Ureter (tissue), 1 donor: ENCODE measurements at places on chromosomes 16 and 17. TPM values are rescaled to one million over a fixed set of nuclear protein-coding genes. Genes with fewer than 3 reads are reported as not detected.

- no peak for DNase-seq
These were observed 6.5 kb downstream of the DDX42 start for GRCh38 chr17:63780507-63780906.

- no peak for DNase-seq
These were observed 176.9 kb upstream of the GSE1 start for GRCh38 chr16:85436207-85436606.

DNA sequence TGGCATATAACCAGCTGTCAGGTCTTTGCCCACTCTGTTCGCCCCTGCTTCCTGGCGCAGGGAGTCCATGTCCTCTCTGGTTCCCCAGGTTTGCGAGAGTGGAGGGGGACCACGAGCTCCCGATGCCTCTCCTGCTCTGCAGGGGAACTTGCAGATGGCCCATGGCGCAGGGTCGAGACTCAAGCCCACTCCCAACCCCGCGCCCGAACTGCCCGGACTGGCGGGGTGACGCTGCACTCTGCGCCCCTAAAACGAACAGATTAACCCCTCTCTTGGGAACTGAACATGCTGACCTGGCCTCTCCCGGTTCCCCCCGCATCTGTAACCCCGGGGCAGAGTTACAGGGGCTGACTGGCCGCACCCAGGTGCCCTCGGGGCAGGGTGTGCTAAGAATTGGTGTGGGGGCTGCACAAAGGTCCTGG is 681 bp upstream of the PLA2G15 start:
- DNase-seq = no peak

- no peak for DNase-seq
These were observed 14.7 kb downstream of the DRC3 start for GRCh38 chr17:17987187-17987896.

DNA sequence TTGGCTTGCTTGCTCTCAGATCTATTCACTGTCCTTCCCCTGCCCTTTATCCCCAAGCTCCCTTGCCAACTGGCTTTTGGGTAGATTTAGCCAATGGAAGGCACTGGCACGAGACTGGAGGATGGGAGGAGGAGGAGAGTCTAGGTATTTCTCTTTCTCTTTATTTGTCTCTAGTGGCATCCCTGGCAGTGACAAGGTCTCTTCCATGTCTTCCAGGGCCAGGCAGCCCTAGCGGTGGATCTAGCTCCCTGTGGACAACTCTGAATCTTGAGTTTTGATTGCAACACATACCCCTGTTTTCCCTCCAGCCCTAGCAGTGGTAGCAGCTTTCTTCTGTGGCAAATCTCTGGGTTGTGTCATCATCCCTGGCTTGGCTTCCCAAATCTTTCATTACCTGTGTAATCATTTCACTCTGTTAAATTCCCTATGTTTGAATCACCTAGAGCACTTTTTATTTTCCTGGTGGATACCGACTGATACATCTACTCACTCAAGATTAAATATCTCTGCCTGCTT is 171.1 kb upstream of the IRX6 start:
- DNase-seq = no peak

GRCh38 chr17:82148997-82149396 is 51.0 kb upstream of the FASN start:
- DNase-seq = no peak

DNA sequence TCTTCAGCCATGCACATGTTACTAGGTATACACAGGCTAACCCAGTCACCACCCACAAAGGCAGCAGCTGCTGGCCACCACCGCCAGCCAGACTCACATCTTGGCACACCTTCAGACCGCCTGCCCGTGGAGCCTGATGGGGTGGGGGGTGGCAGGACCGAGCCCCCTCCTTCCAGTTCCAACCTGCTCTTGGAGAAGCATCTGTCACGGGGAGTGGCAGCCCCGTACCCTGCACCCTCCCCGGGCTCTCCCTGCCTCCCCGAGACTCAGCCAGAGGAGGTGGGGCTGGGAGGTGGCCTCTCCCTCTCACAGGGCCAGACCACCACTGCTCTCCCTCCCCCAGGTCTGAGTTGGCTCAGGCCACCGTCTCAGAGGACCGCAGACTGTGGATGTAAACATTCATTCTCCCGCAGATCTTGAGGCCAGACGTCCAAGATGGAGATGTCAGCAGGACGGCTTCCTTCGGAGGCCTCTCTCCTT is 11.3 kb upstream of the RBFOX3 start:
- peak; percentile 38 for DNase-seq

GRCh38 chr17:32971171-32971570 is 20.5 kb upstream of the SPACA3 start:
- no peak for DNase-seq

- DNase-seq = no peak
These were observed 69.6 kb downstream of the RBFOX3 start for GRCh38 chr17:79541056-79541850.

The MMP2 gene
- total RNA-seq = 121 TPM

The CLDN9 gene
- total RNA-seq = 0.42 TPM

The SENP3 gene
- 43.9 TPM for total RNA-seq
